ENCODE measurements at places on chromosomes 3 and 15.

- DNase-seq = no peak
Measured at GRCh38 chr3:71089271-71089847, 494.2 kb downstream of the FOXP1 start.

DNA sequence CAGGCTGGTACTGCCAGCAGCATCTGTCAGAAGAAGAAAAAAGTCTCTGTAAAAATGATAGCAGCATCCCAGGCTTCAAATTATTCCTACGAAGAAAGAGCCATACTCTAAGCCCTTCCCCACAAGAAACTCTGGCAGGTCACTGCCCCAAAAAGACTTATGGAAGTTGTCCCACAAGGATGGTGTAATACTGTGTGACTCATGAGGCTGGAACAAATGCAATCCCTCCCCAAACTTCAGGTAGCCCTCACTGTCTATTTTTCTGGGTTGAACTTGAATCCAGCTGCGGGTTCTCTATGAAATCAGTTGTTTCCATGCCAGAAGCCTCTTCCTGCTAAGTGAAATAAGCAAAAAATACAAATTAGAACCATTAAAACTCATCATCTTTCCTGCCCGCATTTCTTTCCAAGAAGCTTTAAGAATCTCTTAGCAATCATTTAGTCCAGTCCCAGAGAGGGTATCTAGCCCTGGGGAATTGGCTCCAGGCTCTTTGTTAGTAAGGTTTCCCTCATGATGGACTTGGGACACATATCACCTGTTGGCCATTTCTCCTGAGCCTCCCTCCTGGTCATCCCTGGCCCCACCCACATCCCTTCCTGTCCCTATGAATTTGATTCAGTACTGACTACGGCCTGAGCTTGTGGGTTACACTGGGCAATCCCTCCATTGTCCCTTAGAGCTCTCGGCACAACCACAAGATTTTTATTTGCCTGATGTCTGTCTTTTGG lies 51.7 kb downstream of the FAM174B start:
- no peak for DNase-seq

GRCh38 chr3:107816107-107816506 lies 274.7 kb downstream of the CD47 start:
- no peak for DNase-seq

GRCh38 chr15:67838789-67839332 lies 984 bp downstream of the RNU6-1 start:
- no peak for DNase-seq

GRCh38 chr15:96468036-96468435 lies 137.5 kb downstream of the NR2F2 start:
- DNase-seq = no peak

DNA sequence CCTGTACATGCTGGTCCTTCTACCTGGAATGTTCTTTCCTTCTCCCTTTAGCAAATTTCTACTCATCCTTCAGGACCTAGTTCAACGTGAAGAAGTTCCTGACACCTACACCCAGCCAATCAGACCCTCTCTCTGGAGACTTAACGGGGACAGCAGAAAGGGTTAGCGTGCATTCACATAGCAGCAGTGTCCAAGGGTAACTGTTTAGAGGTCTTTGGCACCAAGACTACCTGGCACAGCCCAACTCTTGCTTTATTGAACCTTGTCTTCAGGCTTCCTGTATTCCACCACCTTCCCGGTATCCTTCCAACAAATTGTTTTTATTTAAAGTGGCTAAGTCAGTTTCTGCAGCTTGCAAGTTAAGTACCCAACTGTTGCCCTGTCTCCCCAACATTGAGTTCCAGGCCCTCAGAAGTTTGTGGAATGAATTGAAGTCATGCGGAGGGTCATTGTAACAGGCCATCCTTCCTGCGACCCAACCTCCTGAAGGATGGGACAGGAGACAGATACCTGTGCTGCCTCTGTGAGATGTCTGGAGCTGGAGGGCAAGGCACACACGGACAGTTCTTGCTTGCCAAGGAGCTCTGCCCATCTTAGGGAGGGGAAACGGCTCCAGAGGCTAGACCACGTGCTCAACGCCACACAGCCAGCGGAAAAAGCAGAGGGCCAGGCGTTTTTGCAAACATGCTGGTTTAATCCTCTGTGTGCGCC lies 14.4 kb upstream of the WNT7A start:
- no peak for DNase-seq

- DNase-seq = no peak
Measured at GRCh38 chr3:134761213-134761612, 33.8 kb upstream of the EPHB1 start.

DNA sequence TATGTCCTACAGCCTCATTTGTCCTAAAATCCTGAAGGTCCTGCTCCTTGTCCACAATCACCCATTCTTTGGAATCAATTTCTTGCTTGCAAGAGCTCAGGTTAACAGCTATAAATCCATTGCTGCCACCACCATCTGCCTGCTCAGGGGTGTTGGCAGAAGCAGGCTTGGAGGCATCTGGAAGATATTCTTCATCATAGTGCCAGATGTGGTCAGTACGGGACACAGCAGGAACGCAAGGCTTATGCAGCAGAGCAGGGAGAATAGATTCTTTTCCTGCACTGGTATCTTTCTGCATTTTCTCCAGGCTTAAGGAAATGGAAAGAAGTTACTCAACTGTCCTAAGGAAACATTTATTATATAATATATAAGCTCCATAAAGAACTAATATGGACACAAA lies 38.5 kb upstream of the CDAN1 start:
- no peak for DNase-seq

GRCh38 chr3:136255672-136256406 lies 5.7 kb downstream of the PCCB start:
- no peak for DNase-seq

DNA sequence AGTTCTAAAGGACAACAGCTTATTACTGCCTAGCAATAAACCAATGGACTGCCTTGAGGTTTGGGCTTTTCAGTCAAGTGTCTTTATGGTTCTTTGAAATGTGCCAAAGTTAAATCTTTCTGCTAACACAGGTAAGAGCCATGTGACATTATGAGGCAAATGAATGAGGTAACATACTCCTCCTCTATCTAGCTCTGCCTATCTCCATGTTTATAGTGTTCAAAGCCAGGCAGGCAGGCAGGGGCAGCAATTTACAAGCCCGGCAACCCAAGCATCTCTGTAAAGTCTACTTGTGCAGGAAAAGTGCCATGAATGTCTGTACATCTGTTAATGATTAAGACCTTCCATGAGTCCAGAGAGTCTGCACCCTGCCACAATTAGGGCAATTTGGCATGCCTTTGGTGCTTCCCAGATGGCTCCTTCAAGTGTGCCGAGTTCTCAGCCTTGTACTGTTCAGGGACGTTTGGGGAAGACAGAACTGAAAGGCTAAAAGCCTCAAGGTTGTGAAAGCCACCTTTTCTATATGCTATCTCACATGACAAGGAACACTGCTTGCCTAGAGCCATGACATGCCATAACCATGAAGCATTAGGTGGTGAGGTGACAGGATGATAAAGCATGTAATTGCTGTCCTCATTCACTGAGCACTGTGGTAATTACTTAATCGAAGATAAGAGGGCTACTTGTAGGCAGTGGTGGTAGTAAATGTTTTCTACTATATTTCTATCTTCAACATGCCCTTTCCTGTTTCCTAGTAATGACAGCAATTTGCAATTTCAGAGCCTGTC lies 41.4 kb upstream of the EIF1B start:
- DNase-seq = no peak

Data from iPS DF 6.9 (cell line).